Osteocyte (in vitro differentiated cells): ENCODE measurements at places on chromosomes 1 and 21. TPM values are rescaled to one million over a fixed set of nuclear protein-coding genes. Genes with fewer than 3 reads are reported as not detected.

DNA sequence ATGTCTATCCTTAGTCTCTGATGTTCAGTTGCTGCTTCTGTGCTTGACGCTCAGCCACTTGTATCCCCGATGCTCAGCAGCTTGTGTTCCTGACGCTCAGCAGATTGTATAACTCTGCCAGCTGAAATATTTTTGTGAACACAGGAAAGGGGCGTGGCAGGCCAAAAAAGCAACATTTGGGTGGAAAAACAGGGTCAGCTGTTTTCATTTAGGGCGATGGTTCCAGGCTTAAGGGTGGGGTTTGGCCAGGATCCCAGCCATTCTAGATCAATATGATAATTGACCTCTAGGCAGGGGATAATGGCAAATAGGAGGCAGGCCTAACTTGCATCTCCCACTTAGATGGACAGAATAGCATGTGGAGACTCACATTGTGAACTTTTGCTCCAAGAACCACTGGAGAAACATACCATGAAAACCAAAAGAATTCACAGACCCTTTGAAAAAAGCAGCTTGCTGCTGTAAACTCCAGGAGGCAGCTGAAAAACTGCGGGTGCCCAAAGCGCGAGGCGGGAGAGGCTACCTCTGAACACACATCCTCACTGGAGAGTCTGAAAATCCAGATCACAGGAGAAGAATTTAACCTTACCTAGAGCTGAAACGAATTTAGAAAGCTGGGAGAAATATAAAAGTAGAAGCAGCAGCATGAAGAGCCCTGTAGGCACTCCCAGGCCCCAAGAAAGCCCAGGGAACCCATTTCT, 58.3 kb downstream of the ZNF648 start:
- DNase-seq: no peak

DNA sequence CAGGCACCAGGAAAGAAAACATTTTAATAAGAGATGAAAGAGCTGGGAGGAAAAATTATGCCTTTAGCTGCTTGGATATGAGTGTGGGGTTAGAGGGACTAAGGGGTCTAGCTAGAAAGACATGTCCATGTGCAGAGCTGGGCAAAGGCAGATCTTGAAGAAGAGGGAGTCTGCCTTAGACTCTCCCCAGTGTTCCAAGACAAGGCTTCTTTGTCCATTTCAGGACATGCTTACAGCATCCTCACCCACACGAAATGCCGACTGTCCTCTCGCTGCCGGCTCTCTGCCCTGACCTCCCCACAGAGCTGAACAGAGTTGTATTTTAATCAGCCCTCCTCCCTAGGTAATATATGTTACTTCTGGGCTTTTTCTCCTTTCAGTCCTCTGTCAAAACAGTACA, 100.7 kb upstream of the ATP1B1 start:
- DNase-seq: no peak

- no peak for DNase-seq
Observed at GRCh38 chr1:196355206-196355786, 252.9 kb downstream of the KCNT2 start.

DNA sequence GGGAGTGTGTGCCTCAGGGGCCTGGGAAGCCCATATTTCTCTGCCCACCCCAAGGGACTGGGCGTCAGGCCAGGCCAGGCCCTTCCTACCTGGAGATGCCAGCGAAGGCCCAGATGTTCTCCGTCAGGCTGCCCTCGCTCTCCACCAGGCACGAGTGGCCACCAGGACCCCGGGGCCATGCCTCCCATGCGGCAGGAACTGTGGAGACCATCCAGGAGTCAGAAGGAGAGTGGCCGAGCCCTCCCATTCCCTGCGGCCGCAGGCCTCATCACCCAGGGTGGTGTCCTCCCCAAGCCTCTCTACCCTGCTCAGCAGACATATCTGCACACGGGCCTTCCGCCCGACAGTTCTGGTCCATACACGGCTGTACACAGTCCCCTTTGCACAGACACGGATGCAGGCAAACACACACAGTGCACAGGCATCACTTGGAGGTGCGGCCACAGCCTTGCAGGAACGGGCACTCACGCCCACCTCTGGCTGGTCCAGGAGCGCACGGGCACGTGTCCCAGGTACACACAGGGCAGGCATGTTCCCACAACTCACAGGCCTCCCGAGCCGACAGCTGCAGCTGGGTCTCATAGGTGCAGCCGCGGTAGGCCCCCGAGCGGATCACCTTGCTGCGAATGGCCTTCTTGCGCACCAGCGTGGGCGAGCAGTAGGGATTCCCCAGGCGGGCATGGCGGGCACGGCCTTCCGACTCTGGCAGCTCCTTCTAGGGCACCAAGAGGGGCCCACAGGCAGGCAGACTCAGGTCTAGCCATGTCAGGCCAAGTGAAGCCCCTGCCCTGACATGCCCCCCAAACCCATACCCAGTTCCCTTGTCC, 5.9 kb upstream of the KIF17 start:
- DNase-seq: no peak

DNA sequence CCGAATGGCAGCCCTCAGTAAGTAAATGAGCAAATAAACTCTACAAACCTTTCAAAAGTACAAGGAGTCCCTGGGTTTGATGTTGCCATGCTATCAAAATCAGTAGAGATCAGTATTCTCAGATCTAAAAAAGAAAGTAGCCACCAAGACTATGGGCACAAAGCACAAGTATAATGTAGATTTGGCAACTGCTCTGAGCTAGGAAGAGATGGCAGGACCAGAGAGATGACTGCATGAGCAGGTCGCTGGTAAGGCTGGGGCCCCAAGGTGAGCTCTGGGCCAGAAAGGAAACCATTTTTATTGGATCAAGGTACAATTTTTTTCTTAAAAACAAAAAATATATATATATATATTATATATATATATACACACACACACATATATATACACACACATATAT, 3.1 kb upstream of the ADORA3 start:
- no peak for DNase-seq

GRCh38 chr1:92973203-92973897, 12.1 kb upstream of the DIPK1A start:
- no peak for DNase-seq

DNA sequence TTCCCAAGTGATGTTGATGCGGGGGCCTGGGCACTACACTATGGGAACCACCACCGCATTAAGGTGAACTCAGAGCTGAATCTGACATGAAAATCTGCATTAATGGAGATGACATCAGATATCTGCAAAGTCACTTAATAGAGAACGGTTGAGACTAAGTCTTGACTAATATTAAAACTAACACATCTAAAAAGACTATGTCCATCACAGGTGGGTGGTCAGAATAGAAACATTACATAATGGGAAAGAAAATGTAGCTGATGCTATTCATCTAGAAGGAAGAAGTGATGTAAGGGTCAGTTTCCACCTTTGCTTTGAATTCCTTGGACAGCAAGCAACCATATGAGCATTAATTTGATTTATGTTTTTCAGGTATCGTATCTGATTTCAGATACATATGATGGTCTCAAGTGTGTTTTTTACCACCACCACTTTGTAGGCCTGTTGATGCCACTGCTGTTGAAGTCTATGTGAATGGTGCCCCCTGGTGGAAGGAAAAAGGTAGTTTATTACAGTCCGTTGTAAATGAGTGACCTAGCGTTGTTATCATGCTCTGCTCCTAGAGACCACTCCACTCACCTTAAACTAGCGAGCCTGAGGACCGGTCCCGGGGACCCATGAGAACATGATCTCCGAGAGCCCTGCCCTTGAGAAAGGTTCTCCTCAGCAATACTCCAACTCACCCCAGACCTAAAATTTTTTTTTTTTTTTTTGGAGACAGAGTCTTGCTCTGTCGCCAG, 73.5 kb downstream of the BACH1 start:
- DNase-seq: no peak

FABP3 gene
- total RNA-seq: 27.1 and 30.0 TPM in 2 replicates
